ENCODE measurements at places on chromosomes 1 and 21.

DNA sequence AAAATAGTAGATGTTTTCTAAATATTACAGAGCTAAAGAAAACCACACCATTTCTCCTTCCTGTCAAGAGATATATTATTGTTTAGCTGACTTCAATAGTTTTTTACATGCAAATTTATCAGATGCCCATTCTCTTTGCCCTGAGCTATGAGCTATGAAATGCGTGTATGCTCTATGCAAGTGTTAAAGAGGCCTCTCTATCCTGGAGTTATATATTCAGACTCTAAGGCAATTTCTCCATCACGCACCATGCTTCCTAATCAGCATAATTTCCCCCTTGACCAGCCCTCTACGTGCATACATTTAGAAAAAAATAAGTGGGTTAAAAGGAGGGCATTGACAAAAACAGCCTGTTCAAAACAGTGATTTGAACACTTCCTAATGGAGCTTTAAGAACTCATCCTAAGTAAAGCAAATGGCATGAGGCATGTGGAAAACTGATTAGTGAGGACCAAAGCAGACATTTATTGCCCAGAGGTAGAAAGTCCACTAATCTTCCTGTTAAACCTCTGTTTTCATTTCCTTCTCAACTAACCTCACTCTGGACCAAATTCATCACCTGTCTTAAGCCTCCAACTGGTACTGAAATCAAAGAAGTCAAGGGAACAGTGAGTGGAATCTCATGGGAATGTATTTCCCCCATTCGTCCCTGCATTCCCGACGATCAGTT is 565.8 kb upstream of the PKN2 start:
- H3K27me3 ChIP-seq = no peaks in the 10 kb centered on the region
- no peak overlapping the region for H3K4me3 ChIP-seq
- no peak overlapping the region for H3K27ac ChIP-seq
- H3K4me1 ChIP-seq = no peaks in the 10 kb centered on the region
- H3K36me3 ChIP-seq = no peaks in the 10 kb centered on the region

DNA sequence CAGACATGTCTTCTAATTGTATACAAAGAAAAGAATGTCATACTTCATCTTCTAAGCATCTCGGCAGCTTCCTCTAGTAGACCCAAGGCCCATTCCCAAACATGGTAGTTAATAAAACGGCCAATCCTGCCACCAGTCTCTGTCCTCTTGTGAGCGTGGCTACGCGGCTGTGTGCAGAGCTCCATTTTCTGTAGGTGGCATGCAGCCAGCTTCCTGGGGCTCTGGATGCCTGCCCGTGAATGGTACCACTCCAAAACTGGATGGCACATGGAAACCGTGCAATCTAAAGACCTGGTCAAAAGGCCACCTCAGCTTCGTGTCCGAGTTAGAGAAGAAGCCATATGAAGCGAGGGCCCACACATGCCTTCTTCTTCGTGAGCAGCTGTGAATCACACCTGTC is 110.7 kb downstream of the SIPA1L2 start:
- no peak overlapping the region for H3K4me3 ChIP-seq
- no peak overlapping the region for H3K27ac ChIP-seq
- H3K36me3 ChIP-seq = peaks cover 4% of the 10 kb centered on the region
- peak; percentile 49 for DNase-seq
- peaks cover 14% of the 10 kb centered on the region for H3K4me1 ChIP-seq

DNA sequence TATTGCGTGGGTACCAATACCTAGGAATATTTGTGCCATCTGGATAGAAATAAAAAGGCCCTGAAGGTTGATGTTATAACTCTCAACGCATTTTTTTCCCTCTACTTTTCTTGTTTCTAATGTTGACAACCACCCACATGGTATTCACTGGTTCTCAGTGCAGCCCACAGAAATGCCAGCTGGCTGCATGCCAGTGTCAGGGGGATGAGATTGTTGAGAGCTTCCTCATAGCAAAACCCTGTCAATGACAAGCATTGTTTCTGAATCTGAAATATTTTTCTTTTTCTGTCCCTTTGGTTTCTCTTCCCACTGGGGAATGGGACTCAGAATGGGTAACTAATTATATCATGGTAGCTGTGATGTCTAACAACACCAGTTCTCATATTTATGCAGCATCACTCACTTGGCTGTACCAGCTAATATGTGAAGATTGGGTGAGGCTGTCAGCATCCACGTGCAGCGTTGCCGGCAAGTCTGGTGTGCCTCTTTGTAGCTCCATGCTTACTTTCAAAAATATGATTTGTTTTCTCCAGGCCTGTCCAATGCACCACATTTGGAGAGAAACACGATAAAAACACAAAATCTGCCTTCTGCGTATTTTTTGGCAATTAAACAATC is 284.6 kb downstream of the PTBP2 start:
- no peaks in the 10 kb centered on the region for H3K27me3 ChIP-seq
- no peak overlapping the region for H3K27ac ChIP-seq
- H3K4me1 ChIP-seq = no peaks in the 10 kb centered on the region
- DNase-seq = no peak
- H3K36me3 ChIP-seq = no peaks in the 10 kb centered on the region
- no peak overlapping the region for H3K4me3 ChIP-seq

DNA sequence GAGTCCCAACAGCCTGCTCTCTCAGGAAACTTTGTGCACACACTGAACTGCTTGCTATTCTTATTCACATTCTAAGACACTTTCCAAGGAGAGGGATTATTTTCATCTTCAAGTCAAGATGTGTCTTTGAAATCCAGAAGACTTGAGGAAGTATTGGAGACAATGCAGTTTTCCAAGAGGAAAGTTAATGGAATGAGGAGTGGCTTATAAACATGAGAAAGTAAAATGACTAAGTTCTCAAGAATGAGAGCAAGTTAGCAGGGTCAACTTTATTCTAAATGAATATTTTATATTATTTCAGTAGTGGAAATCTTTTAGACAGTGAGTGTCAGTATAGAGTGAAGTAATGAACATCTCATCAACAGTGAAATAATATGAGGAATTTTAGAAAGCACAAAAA is 1239.3 kb downstream of the MRPL39 start:
- H3K4me1 ChIP-seq = no peaks in the 10 kb centered on the region
- DNase-seq = peak; percentile 3
- no peaks in the 10 kb centered on the region for H3K27me3 ChIP-seq
- H3K36me3 ChIP-seq = no peaks in the 10 kb centered on the region

GRCh38 chr1:185570962-185571361 is 163.2 kb upstream of the HMCN1 start:
- H3K36me3 ChIP-seq = no peaks in the 10 kb centered on the region
- no peak overlapping the region for H3K4me3 ChIP-seq
- H3K27ac ChIP-seq = no peak overlapping the region
- H3K27me3 ChIP-seq = no peaks in the 10 kb centered on the region
- no peaks in the 10 kb centered on the region for H3K4me1 ChIP-seq
- no peak for DNase-seq

GRCh38 chr1:53361541-53361961 is 33.7 kb upstream of the LRP8 start:
- no peaks in the 10 kb centered on the region for H3K36me3 ChIP-seq
- H3K27ac ChIP-seq = no peak overlapping the region
- H3K27me3 ChIP-seq = no peaks in the 10 kb centered on the region
- H3K4me1 ChIP-seq = peaks cover 8% of the 10 kb centered on the region
- no peak overlapping the region for H3K4me3 ChIP-seq
- no peak for DNase-seq

DNA sequence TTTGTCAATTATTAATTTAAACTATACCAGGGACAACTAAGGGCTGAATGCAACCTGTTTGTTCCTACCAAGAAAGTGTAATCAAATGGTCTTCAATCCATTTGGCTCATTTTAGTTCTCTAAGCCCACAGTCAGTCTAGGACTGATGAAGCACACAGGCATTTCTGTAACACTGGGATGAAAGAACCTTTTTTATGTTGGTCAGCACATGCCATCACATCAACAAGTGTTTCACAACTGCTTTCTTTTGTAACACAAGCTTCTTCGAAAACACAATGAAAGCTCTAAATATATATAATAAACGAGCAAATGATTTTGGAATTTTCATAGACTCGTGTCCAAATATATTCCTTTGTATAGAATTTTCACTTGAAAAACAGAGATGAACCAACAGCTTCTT is 28.8 kb downstream of the HEATR1 start:
- no peak overlapping the region for H3K4me3 ChIP-seq
- H3K27me3 ChIP-seq = no peaks in the 10 kb centered on the region
- H3K4me1 ChIP-seq = no peaks in the 10 kb centered on the region
- no peak for DNase-seq

GRCh38 chr1:8025061-8025670 is 943 bp downstream of the ERRFI1 start:
- H3K27me3 ChIP-seq = no peaks in the 10 kb centered on the region
- no peak for DNase-seq
- peak overlapping the region; percentile 40 for H3K4me3 ChIP-seq

- no peak overlapping the region for H3K27ac ChIP-seq
- peaks cover 4% of the 10 kb centered on the region for H3K4me1 ChIP-seq
- H3K36me3 ChIP-seq = no peaks in the 10 kb centered on the region
- no peak for DNase-seq
Observed at GRCh38 chr1:234989479-234990327, 138.9 kb downstream of the TOMM20 start.

- DNase-seq = no peak
- H3K36me3 ChIP-seq = no peaks in the 10 kb centered on the region
- no peak overlapping the region for H3K4me3 ChIP-seq
- no peaks in the 10 kb centered on the region for H3K27me3 ChIP-seq
Observed at GRCh38 chr1:197249324-197249723, 18.7 kb upstream of the CRB1 start.

DNA sequence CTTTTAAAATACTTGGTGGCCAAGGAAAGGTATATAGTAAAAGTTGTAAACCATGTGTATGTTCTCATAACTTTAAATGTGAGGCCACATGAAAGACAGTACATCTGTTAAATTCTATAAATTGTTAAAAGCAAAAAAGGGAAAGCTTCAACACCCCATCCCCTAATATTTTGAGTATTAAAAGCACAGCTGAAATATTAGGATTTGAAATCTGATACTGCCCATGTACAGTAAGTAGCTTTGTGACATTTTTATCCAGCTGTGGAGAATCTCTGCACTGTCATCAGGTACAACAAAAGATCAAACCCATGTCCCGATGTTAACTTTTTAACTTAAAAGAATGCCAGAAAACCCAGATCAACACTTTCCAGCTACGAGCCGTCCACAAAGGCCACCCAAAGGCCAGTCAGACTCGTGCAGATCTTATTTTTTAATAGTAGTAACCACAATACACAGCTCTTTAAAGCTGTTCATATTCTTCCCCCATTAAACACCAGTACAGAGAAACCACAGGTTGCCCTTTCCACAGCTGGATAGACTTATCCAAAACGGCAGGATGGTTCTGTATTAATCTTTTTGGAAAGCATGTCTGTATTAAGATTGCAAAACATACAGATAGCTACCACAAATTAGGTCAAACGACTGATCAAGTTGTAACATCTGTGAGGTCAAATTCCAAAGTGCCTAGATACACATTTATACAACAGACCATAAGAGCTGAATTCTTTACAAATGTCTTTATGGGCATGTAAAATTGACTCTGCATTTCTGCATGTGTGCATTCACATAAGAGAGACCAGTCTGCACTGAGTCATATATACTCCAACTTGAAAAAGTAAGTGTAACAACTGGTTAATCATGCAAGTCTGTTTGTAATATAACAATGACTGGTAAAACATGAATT is 5.2 kb downstream of the IRF2BP2 start:
- DNase-seq = no peak
- H3K4me3 ChIP-seq = no peak overlapping the region
- H3K36me3 ChIP-seq = peaks cover 4% of the 10 kb centered on the region
- no peak overlapping the region for H3K27ac ChIP-seq
- peaks cover 7% of the 10 kb centered on the region for H3K4me1 ChIP-seq
- H3K27me3 ChIP-seq = no peaks in the 10 kb centered on the region

DNA sequence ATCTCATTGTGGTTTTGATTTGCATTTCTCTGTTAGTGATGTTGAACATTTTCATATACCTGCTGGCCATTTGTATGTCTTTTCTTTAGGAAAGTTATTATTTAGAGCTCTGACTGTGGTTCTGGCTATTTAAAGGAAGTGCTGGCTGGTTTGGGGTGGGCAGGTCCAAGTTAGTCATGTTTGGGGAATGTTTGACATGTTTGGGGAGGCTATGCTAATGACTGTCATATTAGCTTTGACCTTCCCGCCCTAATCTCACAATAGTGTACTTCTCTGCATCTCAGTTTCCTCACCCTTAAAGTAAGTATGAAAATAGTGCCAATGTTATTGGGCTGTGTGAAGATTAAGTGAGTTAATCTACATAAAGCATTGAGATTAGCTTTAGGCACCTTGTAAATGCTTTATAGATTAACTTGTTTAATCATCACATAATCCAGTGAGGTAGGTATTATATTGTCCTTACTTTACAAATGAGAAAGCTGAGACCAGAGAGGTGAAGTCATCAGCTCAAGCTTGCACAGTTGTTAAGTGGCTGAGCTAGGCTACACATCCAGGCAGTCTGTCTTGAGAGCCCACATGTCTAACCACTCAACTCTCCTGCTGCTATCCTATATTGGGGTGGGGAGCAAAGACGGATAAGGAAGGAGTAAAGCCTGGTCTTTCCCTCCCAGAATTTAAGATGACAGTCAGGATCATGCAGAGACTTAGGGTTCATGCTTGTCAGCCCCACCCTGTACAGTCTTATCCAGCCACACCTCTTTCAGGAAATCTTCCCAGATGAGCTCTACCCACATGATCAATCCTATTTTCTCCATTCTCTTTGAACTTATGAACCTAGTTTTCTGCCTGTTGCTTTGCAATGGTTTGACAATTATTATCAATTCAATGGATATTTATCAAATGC is 22.8 kb upstream of the CRNN start:
- no peaks in the 10 kb centered on the region for H3K27me3 ChIP-seq
- H3K4me3 ChIP-seq = no peak overlapping the region
- H3K27ac ChIP-seq = no peak overlapping the region
- no peaks in the 10 kb centered on the region for H3K36me3 ChIP-seq
- H3K4me1 ChIP-seq = no peaks in the 10 kb centered on the region
- DNase-seq = no peak

- H3K36me3 ChIP-seq = no peaks in the 10 kb centered on the region
- no peaks in the 10 kb centered on the region for H3K4me1 ChIP-seq
- H3K4me3 ChIP-seq = no peak overlapping the region
- no peaks in the 10 kb centered on the region for H3K27me3 ChIP-seq
Observed at GRCh38 chr1:3042481-3042880, 21.2 kb downstream of the ACTRT2 start.

GRCh38 chr1:197559244-197559643 is 216.0 kb downstream of the DENND1B start:
- DNase-seq = no peak
- H3K4me3 ChIP-seq = no peak overlapping the region
- H3K4me1 ChIP-seq = no peaks in the 10 kb centered on the region
